Mesothelial cell of epicardium (in vitro differentiated cells): ENCODE measurements at places on chromosomes 16 and 17. TPM values are rescaled to one million over a fixed set of nuclear protein-coding genes. Genes with fewer than 3 reads are reported as not detected.
A peak's percentile ranks its signal among the peaks of the same experiment; 100 is the strongest.

DNA sequence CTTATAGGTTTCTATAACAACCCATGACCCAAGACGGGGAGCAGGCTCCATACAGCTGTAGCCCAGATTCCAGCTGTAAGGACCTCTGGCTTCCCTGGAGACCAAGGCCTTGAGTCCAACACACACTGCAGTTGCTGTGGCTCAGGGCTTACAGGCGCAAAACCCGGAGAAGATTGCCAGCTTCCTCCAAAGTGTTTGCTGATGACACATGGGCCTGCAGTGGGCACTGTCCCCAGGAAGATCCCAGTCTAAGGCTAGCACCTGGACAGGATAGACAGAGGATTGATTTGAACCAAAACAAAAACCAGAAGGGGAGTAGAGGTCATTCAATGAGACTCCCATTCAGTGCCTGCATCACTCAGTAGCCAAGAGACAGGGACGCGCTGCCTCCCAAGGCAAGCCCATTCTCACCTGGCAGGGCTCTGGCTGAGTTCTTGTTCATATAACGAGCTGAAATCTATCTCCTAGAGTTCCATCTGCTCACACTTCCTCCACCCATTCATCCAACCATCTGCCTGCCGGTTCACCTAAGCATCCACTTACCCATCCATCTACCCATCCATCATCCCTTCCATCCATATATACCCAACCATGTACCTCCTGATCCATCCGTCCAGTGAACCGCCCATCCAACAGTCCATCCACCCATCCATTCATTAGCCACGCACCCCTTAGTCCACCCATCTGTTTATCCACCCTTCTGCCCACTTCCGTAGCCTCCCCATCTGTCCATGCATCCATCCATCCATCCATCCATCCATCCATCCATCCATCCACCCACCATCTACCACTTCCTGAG, 10.2 kb downstream of the RAB11FIP4 start:
- DNase-seq, result no peak
- peaks cover 24% of the 10 kb centered on the region for H3K27me3 ChIP-seq
- no peak overlapping the region for H3K4me3 ChIP-seq
- no peaks in the 10 kb centered on the region for H3K36me3 ChIP-seq
- H3K4me1 ChIP-seq, result no peaks in the 10 kb centered on the region

- DNase-seq, result no peak
- no peaks in the 10 kb centered on the region for H3K36me3 ChIP-seq
These were observed 24.4 kb downstream of the LAT start for GRCh38 chr16:29009050-29009837.

DNA sequence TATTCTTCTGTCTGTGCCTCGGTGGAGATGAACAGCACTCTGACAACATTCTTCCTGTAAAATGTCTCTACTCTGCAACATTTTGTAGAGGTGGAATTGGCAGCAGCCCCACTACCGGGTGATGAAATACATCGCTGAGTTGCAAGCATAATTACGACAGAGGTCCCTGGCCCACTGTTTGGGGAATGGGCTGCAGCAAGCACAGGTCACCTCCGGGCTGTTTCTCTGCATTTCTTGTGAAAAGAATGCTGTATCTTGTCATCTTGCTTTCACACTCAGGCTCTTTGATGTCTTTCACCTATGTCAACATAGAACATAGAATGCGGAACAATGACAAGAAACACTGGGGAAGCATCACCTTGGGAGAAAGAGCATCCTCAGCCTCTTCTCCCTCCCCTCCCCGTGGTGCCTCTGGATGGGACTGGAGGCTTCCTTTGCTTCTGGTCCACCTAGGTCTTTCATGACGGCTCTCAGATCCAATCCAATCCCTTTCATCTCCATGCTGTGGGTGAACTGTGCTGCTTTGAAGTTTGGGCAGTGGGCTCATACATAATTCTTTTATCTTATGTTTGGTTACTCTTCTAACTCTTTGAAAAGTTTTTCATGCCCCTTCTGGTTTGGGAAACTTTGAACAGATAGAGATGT, 265.0 kb downstream of the PHKB start:
- DNase-seq, result no peak
- H3K4me1 ChIP-seq, result peaks cover 9% of the 10 kb centered on the region
- H3K27me3 ChIP-seq, result peaks cover 41% of the 10 kb centered on the region
- H3K36me3 ChIP-seq, result no peaks in the 10 kb centered on the region
- no peak overlapping the region for H3K4me3 ChIP-seq

- no peak overlapping the region for H3K27ac ChIP-seq
- peaks cover 11% of the 10 kb centered on the region for H3K27me3 ChIP-seq
- no peaks in the 10 kb centered on the region for H3K4me1 ChIP-seq
- no peak for DNase-seq
- no peaks in the 10 kb centered on the region for H3K36me3 ChIP-seq
- H3K4me3 ChIP-seq, result no peak overlapping the region
These were observed 4.0 kb downstream of the CBFA2T3 start for GRCh38 chr16:88973007-88973410.

DNA sequence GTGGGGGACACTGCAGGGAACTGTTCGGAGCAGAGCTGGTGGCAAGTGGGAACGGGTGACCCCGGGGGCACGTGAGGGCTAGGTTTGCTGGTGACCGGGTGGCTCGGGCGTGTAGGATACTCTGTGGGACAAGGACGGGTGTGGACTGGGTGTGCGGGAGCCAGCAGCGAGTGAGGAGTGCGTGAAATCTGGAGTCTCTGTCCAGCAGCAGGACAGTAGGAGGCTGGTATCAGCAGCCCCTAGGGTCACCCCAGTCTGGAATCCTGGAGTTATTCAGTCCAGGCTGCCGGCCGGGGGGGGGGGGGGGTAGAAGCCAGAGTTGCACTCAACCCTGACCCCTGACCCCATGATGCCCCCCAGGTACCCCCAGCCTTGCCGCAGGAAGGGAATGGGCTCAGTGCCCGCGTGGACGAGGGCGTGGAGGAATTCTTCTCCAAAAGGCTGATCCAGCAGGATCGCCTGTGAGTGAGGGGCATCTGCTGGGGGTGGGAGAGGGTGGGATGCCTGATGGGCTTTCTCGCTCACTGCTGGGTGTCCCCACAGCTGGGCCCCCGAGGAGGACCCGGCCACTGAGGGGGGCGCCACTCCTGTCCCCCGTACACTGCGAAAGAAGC, 6.2 kb downstream of the ACD start:
- no peak overlapping the region for H3K27ac ChIP-seq
- peak overlapping the region; percentile 69 for H3K4me3 ChIP-seq
- peaks cover 6% of the 10 kb centered on the region for H3K4me1 ChIP-seq
- H3K27me3 ChIP-seq, result peaks cover 50% of the 10 kb centered on the region
- DNase-seq, result no peak

ARHGDIG gene
- 3.6 to 4.8 TPM (median 4.7 TPM) in 3 replicates for total RNA-seq
